Thoracic aorta (tissue), 2 donors: ENCODE measurements at places on chromosomes 3 and 15. TPM values are rescaled to one million over a fixed set of nuclear protein-coding genes. Genes with fewer than 3 reads are reported as not detected.

- peaks cover 59% of the 10 kb centered on the region for H3K4me1 ChIP-seq
- H3K4me3 ChIP-seq: peak overlapping the region; percentile 54
- no peaks in the 10 kb centered on the region for H3K36me3 ChIP-seq
- no peak for DNase-seq
These were observed 64.1 kb upstream of the HEG1 start for GRCh38 chr3:125119752-125120378.

DNA sequence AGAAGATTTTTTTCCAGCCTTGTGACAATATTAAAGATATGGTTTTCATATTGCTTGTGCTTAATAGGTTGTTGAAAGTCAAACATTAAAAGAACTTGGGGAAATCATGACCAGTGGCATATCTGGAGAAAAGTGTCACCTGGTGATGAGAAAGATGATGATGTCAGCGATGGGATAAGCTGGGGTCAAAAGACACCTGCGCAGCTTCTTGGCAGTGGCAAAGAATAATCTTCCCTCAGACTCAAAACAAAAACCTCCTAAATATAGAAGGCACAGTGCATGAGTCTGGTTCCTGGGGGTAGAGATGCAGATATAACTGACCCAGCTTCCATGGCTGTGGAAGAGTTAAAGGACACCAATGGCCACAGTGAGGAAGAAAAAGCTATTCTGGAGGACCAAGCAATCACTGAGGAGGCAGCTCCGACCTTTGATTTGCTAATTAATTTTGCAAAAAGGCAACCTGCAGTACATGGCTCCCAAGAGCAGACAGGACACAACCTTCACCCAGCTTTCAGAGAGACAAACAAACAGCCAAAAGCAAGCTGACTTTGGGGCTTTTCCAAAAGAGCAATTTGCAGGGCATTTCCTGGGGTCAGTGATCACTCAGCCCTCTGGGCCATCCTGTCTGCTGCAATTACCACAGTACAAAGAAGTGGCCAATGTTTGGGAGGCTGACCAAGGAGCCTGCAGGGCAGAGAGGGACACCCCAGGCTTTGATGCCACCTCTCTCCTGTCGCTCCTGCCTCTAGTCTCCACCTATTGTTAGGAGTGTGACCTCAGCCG lies 17.6 kb upstream of the SEMA5B start:
- peaks cover 15% of the 10 kb centered on the region for H3K4me1 ChIP-seq

- H3K4me3 ChIP-seq: no peak overlapping the region
- H3K36me3 ChIP-seq: no peaks in the 10 kb centered on the region
- H3K27ac ChIP-seq: no peak overlapping the region
These were observed 152.0 kb downstream of the OPA1 start for GRCh38 chr3:193744822-193745684.

DNA sequence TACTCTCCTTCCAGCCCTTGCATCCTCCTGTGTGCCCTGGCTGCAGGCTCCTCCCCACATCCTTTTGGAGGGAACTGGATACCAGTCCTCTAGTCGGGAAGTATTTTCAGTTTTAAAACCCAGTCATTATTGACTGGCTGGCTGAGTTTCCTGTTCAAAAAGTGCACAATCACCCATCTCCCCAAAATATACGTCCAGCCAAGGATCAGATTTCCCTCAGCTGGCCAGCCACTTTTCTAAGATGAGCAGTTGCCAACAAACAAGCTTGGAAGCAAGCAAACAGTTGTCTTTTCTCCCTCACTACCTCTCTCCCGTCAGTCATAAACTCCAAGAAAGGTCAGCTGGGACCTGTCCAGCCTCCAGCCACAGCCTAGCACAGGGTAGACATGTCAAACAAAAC lies 147.7 kb upstream of the GALNT15 start:
- no peak overlapping the region for H3K4me3 ChIP-seq
- no peaks in the 10 kb centered on the region for H3K36me3 ChIP-seq
- no peaks in the 10 kb centered on the region for H3K4me1 ChIP-seq
- DNase-seq: no peak
- H3K27ac ChIP-seq: no peak overlapping the region

- no peaks in the 10 kb centered on the region for H3K36me3 ChIP-seq
- no peak overlapping the region for H3K27ac ChIP-seq
- DNase-seq: no peak
These were observed 116.9 kb upstream of the GADL1 start for GRCh38 chr3:31011380-31011779.

GRCh38 chr3:107870943-107871638 lies 219.7 kb downstream of the CD47 start:
- H3K4me3 ChIP-seq: no peak overlapping the region
- H3K36me3 ChIP-seq: no peaks in the 10 kb centered on the region
- no peak overlapping the region for H3K27ac ChIP-seq
- H3K27me3 ChIP-seq: no peaks in the 10 kb centered on the region

GRCh38 chr3:26648461-26648860 lies 25.9 kb downstream of the LRRC3B start:
- H3K36me3 ChIP-seq: no peaks in the 10 kb centered on the region
- H3K27me3 ChIP-seq: no peaks in the 10 kb centered on the region
- no peak for DNase-seq
- H3K27ac ChIP-seq: no peak overlapping the region
- no peak overlapping the region for H3K4me3 ChIP-seq

DNA sequence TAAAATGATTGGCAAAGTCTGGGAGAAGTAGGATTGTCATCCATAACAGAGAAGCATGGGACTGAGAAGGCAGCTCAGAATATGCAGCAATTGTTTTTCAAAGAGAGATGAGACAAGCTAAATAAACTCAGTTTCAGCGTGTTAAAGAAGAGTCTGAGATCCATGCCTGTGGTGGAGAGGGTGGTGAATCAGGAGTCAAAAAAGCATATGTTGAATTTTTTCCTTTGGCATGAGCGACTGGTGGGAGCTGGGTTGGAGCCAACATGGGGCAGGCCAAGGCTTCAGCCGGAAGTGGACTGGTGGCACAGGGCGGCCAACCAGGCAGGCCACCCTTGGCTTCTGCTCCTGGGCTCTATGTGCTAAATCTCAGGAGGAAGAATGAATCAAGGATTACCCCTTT lies 102.0 kb downstream of the SST start:
- H3K27me3 ChIP-seq: no peaks in the 10 kb centered on the region
- no peak overlapping the region for H3K4me3 ChIP-seq
- DNase-seq: no peak
- no peaks in the 10 kb centered on the region for H3K36me3 ChIP-seq
- peaks cover 8% of the 10 kb centered on the region for H3K4me1 ChIP-seq

DNA sequence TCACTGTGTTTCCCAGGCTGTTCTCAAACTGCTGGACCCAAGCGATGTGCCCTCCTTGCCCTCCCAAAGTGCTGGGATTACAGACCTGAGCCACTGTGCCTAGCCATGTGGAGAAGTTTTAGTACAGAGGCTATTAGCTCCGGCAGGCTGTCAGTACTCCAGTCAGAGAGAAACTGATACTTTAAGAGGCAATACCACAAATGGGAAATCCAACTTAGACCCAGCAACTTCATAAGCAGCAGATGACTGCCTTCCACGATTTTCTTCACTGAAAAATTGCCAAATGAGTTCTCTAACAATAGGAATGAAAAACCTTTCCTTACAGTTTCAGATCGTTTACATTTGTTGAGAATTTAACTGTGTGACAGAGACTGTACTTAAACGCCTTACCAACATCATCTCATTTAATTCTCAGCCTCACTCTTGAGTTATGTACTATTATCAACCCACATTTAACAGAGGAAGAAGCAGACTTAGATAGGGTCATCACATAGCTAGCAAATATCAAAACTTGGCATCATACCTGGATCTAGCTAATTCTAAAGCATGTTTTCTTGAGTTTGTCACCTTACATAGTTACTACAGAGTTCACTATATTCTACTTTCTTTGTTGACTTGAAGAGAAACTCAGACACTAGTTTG lies 127.4 kb downstream of the TCF12 start:
- DNase-seq: no peak
- no peak overlapping the region for H3K4me3 ChIP-seq
- H3K27me3 ChIP-seq: no peaks in the 10 kb centered on the region

DNA sequence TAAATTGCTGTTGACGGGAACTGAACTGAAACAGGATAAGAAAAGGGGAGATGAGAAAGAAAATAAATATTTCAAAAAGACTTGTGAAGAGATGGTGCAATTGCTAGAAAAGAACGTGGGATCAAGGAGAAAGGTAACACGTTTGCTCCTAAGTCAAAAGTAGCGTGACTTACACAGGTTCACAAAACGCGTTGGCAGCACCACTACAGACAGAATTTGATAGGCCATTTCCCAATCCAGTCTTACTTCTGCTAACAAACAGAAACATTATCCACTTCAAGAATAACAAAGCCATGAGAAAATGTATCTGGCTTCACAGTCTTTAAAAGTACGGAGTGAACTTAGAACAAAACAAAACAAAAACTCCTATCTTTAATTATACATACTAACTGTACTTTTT lies 75.5 kb downstream of the DPH6 start:
- DNase-seq: no peak
- peaks cover 15% of the 10 kb centered on the region for H3K4me1 ChIP-seq
- no peak overlapping the region for H3K4me3 ChIP-seq
- H3K27ac ChIP-seq: no peak overlapping the region
- no peaks in the 10 kb centered on the region for H3K27me3 ChIP-seq

The ZBTB47 gene
- total RNA-seq: 108 TPM

The CCR8 gene
- not detected for total RNA-seq

The MYL3 gene
- 1.5 TPM for total RNA-seq

The DNAH12 gene
- 0.14 TPM for total RNA-seq

The TRAT1 gene
- not detected for total RNA-seq

The ARGFX gene
- not detected for total RNA-seq

The FBXW12 gene
- total RNA-seq: not detected
